ENCODE measurements at places on chromosomes 2 and 18.

GRCh38 chr2:23618794-23619530, 234.0 kb downstream of the KLHL29 start:
- DNase-seq = no peak

GRCh38 chr2:241673797-241674725, 12.6 kb downstream of the DTYMK start:
- no peak for DNase-seq

GRCh38 chr2:3022841-3023372, 354.7 kb downstream of the EIPR1 start:
- DNase-seq = no peak

DNA sequence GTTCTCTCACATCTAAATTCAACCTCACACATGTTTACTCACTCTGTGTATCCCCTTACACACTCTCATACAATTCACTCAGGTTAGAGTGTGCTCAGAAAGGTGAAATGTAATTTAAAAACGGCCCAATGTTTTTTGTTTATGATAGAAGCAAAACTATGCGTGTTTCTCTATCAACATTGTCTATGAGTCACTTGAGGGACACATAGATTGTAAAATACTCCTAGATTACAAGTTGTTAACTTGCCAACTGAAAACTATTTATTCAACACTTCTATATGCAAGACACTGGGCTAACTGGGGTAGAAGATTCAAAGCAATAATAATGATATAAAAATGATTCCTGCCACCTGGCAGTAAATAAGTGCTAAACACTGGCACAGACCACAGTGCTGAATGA, 24.6 kb downstream of the CCDC195 start:
- DNase-seq = no peak

GRCh38 chr18:36066686-36067054, 689 bp downstream of the RPRD1A start:
- no peak for DNase-seq

DNA sequence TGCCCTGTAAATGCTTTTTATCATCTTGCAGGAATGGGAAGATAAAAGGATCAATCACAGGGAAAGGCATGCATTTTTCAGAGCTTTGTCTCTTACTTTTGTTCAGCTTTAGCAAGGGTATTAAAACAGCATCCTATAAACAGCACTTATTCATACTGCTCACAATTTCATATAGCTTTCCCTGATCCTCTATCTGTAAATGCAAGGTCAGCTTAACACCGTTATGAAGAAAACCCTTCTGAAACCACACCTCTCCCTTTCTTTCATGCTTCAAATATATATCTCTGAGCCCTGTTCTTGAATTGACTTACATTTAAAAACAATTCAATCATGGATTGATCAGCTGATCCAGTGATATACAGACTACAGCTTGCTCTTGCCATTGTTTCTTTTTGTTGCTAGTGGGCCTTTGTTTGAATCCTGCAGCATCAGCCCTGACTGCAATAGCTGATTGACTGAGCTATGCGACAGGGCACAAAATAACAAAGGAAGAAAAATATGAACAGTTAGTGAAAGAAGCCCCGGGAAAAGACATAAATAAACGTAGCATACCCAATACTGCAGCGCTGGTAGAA, 795.5 kb upstream of the CDH2 start:
- DNase-seq = no peak

DNA sequence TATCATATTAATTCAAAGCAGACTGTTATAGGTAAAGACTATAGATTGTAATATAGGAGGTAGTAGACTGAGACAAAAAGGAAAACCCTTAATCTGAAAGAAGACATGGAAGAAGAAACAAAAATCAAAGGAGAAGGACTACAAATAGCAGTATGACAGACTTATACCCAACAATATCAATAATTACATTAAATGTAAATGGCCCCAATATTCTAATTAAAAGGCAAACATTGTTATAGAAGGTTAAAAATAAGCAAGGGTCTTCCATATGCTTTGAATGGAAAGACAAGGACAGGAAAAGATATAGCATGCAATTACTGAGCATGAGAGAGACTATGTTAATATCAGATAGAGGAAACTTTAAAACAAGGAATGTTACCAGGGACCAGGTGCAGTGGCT, 109.5 kb upstream of the BCL2L11 start:
- no peak for DNase-seq

- peak; percentile 40 for DNase-seq
Observed at GRCh38 chr2:233443511-233444183, 89.4 kb downstream of the DGKD start.

Measured in fibroblast of skin of left quadriceps (primary cell).